ENCODE measurements at places on chromosomes 7 and 10.

GRCh38 chr7:81333536-81333935, 414.7 kb upstream of the SEMA3C start:
- H3K4me1 ChIP-seq, result no peaks in the 10 kb centered on the region
- no peak overlapping the region for H3K27ac ChIP-seq
- no peak for DNase-seq
- no peak overlapping the region for H3K4me3 ChIP-seq

DNA sequence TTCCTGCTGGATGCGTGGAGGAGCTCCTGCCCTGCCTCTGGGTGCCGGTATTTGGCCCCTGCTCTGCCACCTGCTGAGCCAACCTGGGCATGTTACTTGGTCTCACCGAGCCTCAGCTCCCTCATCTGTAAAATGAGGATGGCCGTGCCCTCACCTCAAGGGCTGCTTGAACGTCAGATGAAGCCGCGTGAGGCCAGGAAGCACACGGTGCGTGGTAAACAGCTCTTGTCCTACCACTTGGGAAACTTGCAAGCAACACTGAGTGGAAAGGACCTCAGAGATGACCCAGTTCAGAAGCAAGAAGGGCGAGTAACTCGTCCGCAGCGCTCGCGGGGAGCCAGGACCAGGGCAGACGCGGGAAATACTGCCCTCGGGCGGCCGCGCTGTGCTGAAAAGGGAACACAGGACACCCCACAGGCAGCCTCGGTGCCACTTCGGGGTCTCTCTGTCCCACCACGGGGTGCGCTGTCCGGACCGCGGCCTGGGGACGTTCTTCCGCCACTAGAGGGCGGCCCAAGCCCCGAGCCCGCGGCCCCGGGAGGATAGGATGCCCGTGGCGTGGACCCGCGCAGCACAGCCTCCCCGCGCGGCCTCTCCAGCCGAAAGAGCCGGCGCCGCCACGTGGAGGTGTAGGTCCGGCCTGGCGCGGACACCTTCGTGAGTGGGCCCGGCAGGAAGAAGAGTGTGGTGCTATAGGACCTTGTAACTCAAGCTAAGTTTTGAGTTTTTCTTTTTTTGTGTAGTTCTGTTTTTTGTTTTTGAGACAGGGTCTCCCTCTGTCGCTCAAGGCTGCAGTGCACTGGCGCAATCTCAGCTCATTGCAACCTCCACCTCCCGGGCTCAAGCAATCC, 94.1 kb downstream of the PRKAG2 start:
- no peaks in the 10 kb centered on the region for H3K27me3 ChIP-seq
- H3K36me3 ChIP-seq, result no peaks in the 10 kb centered on the region
- no peaks in the 10 kb centered on the region for H3K4me1 ChIP-seq
- peak; percentile 77 for DNase-seq

DNA sequence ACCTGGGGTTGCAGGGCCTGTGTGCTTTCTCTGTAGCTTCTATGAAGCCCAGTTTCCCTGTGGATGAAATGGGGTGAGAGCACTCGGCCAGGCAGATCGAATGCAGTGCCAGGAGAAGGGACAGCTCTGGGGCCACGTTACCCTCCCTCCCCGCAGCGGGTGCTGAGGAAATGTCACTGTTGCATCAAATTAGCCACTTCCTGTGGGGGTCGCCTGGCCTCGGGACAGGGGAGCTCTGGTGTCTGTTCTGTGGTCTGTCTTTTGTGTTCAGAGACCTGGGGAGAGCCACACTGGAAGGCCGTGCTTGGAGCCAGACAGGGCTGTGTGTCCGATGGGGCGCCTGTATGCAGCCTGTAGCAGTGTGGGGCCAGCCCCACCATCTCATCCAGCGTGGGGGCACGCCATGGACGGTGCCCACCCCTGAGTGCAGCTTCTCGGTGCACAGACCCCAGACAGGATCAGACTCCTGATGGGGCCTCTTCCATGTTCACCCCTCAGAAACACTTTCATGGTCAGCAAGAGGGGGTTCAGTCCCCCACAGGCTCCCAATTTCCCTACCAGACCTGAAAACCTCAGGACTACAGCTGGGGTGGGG, 13.6 kb downstream of the TTYH3 start:
- peaks cover 27% of the 10 kb centered on the region for H3K4me1 ChIP-seq
- no peak overlapping the region for H3K4me3 ChIP-seq
- peaks cover 24% of the 10 kb centered on the region for H3K36me3 ChIP-seq

DNA sequence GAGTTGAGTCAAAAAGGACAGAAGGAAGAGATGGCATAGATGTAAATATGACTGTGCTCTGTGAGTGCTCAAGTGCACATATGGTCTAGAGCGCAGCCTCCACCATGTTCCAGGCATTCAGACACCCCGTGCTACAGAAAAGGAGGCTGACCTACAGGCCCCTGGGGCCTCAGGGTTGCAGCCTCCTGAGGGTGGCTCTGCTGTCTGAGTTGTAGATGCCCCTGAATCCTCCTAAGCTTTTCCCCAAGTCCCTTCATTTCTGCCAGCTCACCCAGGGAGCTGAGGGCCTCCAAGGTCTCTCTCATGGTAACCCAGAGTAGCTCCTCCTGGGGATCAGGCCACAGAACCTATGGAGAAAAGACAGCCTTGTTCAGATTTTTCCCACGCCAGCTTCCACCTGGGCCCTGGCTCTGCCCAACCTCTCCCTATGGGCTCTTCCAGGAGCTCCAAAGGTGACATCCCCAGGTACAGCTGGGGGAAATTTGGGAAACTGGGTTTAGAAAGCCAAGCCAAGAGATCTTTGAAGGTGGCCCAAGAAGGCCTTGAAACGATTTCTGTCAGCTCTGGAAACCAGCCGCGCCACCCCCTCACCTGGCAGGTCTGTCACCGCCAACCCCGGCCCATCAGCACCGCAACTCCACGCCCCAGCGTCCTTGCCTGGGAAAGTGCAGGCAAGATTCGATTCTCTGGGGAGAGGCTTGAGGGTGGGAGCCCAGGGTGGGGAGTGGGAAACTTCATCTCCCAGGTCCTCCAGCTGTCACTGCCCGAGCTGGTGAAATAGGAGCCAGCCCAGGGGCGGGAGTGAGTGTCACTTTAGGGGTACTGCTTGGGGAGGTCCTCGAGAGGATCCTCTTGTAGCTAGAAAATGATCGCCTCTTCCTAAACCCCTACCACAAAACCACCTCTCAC, 2.4 kb downstream of the ZNF467 start:
- no peak overlapping the region for H3K27ac ChIP-seq
- H3K4me1 ChIP-seq, result peaks cover 5% of the 10 kb centered on the region
- no peaks in the 10 kb centered on the region for H3K36me3 ChIP-seq
- no peak for DNase-seq
- H3K4me3 ChIP-seq, result peak overlapping the region; percentile 18

GRCh38 chr10:62759599-62760175, 44.8 kb upstream of the ADO start:
- no peaks in the 10 kb centered on the region for H3K36me3 ChIP-seq
- H3K4me3 ChIP-seq, result no peak overlapping the region
- H3K4me1 ChIP-seq, result peaks cover 5% of the 10 kb centered on the region
- no peaks in the 10 kb centered on the region for H3K27me3 ChIP-seq

- H3K27me3 ChIP-seq, result no peaks in the 10 kb centered on the region
- peak; percentile 88 for DNase-seq
- H3K27ac ChIP-seq, result no peak overlapping the region
- peaks cover 23% of the 10 kb centered on the region for H3K4me1 ChIP-seq
- H3K36me3 ChIP-seq, result no peaks in the 10 kb centered on the region
- peak overlapping the region; percentile 65 for H3K4me3 ChIP-seq
These were observed 2.1 kb downstream of the NFE2L3 start for GRCh38 chr7:26153823-26154783.

- no peak overlapping the region for H3K27ac ChIP-seq
- H3K4me3 ChIP-seq, result no peak overlapping the region
- no peaks in the 10 kb centered on the region for H3K4me1 ChIP-seq
- no peaks in the 10 kb centered on the region for H3K36me3 ChIP-seq
These were observed 56.7 kb downstream of the SNX10 start for GRCh38 chr7:26348234-26348851.

DNA sequence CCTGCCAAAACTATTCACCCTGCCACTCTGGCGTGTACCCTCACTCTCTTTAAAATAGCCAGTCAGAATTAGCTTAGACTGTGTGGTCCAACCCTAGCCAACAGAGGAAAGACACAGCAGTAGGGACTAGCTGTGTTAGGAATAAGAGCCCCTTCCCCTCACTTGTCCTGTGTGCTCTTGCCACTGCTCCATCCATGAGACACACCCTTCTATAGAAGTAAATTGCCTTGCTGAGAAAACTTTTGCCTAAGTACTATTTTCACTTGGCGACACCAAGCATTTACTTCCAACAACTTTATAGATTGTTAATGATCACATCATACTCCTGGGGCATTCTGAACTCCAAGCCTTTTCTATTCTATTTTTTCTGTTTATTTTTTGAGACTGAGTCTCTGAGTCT, 170.2 kb upstream of the TRIM24 start:
- no peaks in the 10 kb centered on the region for H3K4me1 ChIP-seq
- no peak for DNase-seq
- H3K27me3 ChIP-seq, result no peaks in the 10 kb centered on the region
- no peak overlapping the region for H3K4me3 ChIP-seq
- H3K36me3 ChIP-seq, result no peaks in the 10 kb centered on the region
